Activated T-cell treated with anti-CD3 and anti-CD28 coated beads for 48 hours (primary cell): ENCODE measurements at places on chromosomes 4 and X.

DNA sequence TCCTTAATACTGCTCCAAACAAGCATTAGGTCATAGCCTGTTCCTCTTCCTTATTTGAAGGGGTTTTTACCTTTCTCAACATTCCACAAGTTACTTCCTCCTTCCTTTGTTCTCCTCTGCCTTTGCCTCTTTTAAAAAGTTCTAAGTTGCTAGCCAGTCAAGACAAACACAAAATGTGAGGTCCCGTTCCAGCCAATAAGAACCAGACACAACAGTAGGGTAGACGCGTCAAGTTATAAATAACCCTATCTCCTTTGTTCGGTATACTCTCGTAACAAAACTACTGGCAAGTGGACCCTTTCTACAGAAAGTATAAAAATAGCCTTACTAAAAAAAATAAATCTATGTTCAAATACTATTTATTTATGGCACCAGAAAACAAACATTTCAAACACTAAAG is 6.3 kb upstream of the ACE2 start:
- no peak for DNase-seq

- DNase-seq: no peak
These were observed 16.9 kb downstream of the CPLX1 start for GRCh38 chr4:808860-809570.

DNA sequence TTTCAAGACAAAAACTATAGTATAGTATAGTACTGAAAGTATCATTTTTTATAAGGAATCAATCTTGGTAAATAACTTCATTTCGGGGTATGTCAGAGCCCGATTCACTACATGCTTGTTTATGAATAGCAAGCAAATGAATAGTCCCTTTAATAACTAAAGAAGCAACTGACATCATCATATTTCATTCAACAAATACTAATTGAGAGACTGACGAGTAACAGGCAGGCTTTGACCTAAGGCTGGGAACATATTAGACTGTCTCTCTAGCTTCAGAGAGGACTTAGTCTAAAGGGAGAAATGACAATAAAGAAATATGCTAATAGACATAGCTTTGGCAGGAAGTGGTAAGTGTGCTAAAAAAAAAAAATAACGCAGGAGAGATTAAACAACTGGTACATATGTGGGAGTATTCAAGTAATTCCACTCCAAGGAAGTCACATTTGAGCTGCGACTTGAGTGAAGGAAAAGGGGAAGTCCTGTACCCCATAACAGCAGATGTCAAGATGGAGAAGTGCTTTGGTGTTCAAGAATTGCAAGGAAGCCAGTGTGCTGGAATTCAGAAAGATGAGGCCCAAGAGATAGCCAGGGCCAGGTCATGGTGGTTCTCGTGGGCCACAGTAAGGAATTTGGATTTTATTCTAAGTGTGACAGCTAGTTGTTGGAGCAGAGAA is 284.9 kb downstream of the FBXO8 start:
- no peak for DNase-seq

DNA sequence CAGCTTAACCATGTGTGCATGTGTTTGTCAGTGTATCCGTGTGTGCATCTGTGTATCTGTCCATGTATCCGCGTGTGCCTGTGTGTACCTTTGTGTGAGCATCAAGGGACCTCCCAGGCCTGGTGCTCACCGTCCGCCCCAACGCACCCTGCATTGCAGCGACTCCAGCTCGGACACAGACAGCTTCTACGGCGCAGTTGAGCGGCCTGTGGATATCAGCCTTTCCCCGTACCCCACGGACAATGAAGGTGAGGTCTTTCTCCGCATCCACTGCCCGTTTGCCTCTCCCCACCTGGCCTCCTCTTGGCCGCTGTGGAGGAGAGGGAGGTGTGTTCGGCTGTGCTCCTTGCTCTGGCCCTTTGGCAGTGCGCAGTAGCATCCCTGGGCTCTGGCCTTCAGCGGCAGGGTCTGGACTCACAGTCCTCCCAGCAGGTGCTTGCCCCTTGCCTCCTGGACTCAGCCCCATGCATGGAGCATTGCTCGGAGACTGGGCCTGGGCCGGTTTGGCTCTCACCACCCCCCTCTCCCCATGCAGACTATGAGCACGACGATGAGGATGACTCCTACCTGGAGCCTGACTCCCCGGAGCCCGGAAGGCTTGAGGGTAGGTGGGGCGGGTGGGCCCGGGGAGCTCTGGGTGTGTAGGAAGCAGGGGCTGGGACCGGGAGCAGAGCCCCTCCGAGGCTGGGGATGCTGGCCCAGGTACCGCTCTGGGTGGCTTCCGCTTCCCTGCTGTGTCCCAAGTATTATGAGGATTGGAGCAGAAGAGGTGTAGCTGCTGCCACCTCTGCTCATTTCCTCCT is 16.4 kb upstream of the ADD1 start:
- DNase-seq: no peak

GRCh38 chrX:63675716-63676115 is 109.3 kb downstream of the ARHGEF9 start:
- DNase-seq: no peak

GRCh38 chrX:149630681-149631233 is 835 bp downstream of the TMEM185A start:
- no peak for DNase-seq

DNA sequence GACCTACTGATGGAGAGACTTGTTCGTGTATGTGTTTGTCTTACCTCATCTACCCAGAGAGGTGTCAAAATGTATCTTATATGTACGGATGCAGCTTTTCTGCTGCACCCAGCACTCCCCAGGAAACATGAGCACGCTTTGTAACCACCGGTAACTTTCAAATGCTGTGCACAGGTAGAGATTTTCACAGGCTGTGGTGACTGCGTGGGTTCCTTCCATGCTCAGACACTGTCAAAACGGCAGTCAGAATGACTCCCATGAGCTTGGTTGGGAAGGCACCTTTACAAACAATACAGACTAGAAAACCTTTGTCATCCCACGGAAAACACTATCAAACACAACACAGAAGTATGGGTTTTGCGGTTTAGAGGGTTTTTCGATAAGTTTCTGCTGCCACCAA is 28.2 kb downstream of the F11 start:
- DNase-seq: no peak

GRCh38 chrX:18707426-18708049 is at the start of gene PPEF1:
Gene PPEF1 (plus strand): TSS chrX:18707645. CDS start chrX:18707781, 136 bp downstream.
- DNase-seq: no peak

- no peak for DNase-seq
These were observed 56.6 kb upstream of the HELT start for GRCh38 chr4:184961660-184962059.

DNA sequence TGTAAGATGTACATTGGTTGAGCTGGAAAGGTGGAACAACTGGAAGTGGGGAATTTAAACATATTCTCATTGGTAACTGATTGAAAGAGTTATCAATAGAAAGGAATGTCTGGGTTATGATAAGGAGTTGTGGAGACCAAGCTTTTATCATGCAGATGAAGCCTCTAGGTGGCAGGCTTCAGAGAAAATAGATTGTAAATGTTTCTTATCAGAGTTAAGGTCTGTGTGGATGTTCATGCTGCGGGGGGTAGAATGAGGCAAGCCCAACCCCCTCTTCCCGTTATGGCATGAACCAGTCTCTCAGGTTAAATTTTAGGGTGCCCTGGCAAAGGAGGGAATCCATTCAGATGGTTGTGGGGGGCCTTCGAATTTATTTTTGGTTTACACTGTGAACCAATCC is 16.0 kb downstream of the ARSD start:
- no peak for DNase-seq

GRCh38 chr4:41466249-41466648 is 71.7 kb upstream of the LIMCH1 start:
- DNase-seq: no peak

- DNase-seq: no peak
These were observed 9.6 kb downstream of the ODAPH start for GRCh38 chr4:75565481-75565880.

GRCh38 chrX:141396536-141396935 is 154.2 kb upstream of the SPANXC start:
- DNase-seq: no peak

GRCh38 chrX:66000628-66001272 is 39.1 kb downstream of the VSIG4 start:
- DNase-seq: no peak

DNA sequence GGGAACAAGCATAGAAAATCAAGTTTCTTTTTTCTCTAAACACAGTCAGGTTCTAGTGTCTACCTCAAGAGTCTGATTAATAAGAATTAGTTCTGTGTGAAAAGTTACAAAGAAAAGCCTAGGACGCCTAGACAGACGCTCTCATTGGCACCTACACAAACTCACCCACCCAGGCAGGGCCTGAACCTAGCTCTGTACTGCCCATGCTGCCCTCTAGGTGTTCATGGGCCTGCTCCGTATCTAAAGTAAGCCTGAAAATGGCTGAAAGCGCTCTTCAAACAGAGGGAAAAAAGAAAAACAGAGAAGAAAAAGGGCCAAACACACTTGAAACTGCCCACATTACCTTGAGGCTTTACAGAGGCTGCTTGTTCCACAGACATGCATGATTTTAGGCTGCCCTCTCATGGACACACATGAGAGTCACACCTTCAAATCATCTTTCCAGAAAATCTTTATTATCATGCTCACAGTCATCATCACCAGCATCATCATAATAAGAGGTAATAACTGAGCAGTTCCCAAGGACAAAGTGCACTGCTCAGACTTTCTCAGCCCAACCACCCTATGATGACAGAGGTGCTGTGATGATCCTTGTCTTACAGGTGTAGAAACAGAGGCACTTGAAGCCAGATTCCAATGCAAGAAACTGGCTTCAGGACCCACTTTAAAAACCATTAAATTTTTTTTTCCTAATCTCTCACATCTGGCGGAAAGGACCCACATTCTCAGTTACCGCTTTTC is 49.6 kb downstream of the MAP7D2 start:
- no peak for DNase-seq
